ENCODE measurements at places on chromosomes 12 and 14. TPM values are rescaled to one million over a fixed set of nuclear protein-coding genes. Genes with fewer than 3 reads are reported as not detected.

Gene SMIM41
- 0.03 TPM for polyA plus RNA-seq

Gene APOF
- polyA plus RNA-seq: 203 TPM

Gene TROAP
- 0.97 TPM for polyA plus RNA-seq

Gene PAX9
- 0.03 TPM for polyA plus RNA-seq

Gene NFATC4
- 2.2 TPM for polyA plus RNA-seq

Gene ZNF219
- 10.5 TPM for polyA plus RNA-seq

Gene KLRD1
- 1.8 TPM for polyA plus RNA-seq
